ENCODE measurements at places on chromosomes 12 and 14. TPM values are rescaled to one million over a fixed set of nuclear protein-coding genes. Genes with fewer than 3 reads are reported as not detected.

The EML5 gene
- 3.8 TPM for total RNA-seq

The ART4 gene
- total RNA-seq: not detected

The CD69 gene
- 2,627 TPM for total RNA-seq

The SERPINA10 gene
- not detected for total RNA-seq

The TCTN2 gene
- 1.8 TPM for total RNA-seq

All from mononuclear cell (primary cell).